CD4-positive, CD25-positive, alpha-beta regulatory T cell (primary cell): ENCODE measurements at places on chromosomes 6 and 20. TPM values are rescaled to one million over a fixed set of nuclear protein-coding genes. Genes with fewer than 3 reads are reported as not detected.

DNA sequence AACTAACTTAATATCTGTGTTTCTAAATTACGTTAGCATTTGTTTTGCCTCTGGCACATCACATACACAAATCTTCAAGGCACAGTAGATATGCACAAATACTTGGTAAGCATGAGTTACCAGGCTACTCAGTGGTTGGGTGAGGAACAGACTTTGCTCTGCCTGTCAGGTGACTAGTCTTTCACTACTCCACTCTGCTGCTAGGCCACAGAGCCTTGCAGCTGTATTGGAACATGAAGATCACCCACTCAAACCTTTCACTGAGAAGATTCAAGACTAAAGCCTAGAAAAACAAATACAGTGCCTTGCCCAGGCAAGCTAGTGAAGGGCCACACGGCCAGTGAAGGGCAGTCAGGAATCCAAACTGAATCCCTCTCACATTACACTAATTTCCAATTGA is 47.0 kb downstream of the DTNBP1 start:
- no peaks in the 10 kb centered on the region for H3K4me1 ChIP-seq
- no peak overlapping the region for H3K4me3 ChIP-seq
- H3K27me3 ChIP-seq: no peaks in the 10 kb centered on the region
- DNase-seq: no peak
- peaks cover 20% of the 10 kb centered on the region for H3K36me3 ChIP-seq
- no peak overlapping the region for H3K27ac ChIP-seq

GSTA2 gene
- not detected for total RNA-seq

- peak; percentile 28 for DNase-seq
- no peaks in the 10 kb centered on the region for H3K36me3 ChIP-seq
- H3K4me3 ChIP-seq: peak overlapping the region; percentile 33
- H3K27ac ChIP-seq: peak overlapping the region; percentile 47
- H3K4me1 ChIP-seq: peaks cover 21% of the 10 kb centered on the region
- H3K27me3 ChIP-seq: no peaks in the 10 kb centered on the region
These were observed 77.4 kb upstream of the TMEM170B start for GRCh38 chr6:11460001-11460668.

CAGE1 gene
- 0.57 TPM for total RNA-seq

- H3K4me3 ChIP-seq: no peak overlapping the region
- DNase-seq: no peak
- peaks cover 56% of the 10 kb centered on the region for H3K36me3 ChIP-seq
- no peaks in the 10 kb centered on the region for H3K4me1 ChIP-seq
- no peak overlapping the region for H3K27ac ChIP-seq
- H3K27me3 ChIP-seq: no peaks in the 10 kb centered on the region
These were observed 18.4 kb upstream of the SLC22A1 start for GRCh38 chr6:160102956-160103824.

GRCh38 chr6:111992851-111993250 is 61.1 kb upstream of the CCN6 start:
- DNase-seq: peak; percentile 72
- H3K4me1 ChIP-seq: peaks cover 77% of the 10 kb centered on the region
- H3K36me3 ChIP-seq: no peaks in the 10 kb centered on the region
- peak overlapping the region; percentile 42 for H3K4me3 ChIP-seq

GRCh38 chr6:142850679-142851423 is 94.1 kb downstream of the HIVEP2 start:
- no peaks in the 10 kb centered on the region for H3K27me3 ChIP-seq
- peaks cover 100% of the 10 kb centered on the region for H3K4me1 ChIP-seq
- peak overlapping the region; percentile 88 for H3K4me3 ChIP-seq
- peak; percentile 34 for DNase-seq
- peak overlapping the region; percentile 94 for H3K27ac ChIP-seq
- H3K36me3 ChIP-seq: no peaks in the 10 kb centered on the region

GRCh38 chr6:25302677-25303128 is 23.5 kb downstream of the CARMIL1 start:
- H3K27me3 ChIP-seq: no peaks in the 10 kb centered on the region
- no peak overlapping the region for H3K27ac ChIP-seq
- H3K4me1 ChIP-seq: no peaks in the 10 kb centered on the region
- DNase-seq: no peak
- no peak overlapping the region for H3K4me3 ChIP-seq
- H3K36me3 ChIP-seq: no peaks in the 10 kb centered on the region

TRIM40 gene
- total RNA-seq: 0.39 TPM

DNA sequence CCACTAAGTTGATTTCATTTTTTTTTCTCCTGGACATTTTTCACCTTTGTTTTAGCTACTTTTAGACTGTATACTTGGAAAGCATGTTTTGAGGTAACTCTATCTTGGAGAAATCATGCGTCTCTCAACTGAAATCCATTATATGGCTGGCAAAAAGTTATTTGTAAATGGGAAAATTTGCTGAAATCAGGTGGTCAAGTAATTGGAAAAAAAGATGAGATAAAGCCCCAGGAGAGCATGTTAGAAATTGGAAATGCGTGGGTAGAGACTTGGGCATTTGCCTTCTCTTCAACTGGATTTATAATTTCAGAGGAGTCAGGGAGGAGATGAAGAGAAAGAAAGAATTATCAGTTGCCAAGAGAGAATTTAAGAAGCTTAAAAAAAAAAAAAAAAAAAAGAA is 217.1 kb upstream of the MAP3K7 start:
- H3K4me1 ChIP-seq: no peaks in the 10 kb centered on the region
- no peak for DNase-seq
- no peaks in the 10 kb centered on the region for H3K36me3 ChIP-seq
- H3K27ac ChIP-seq: no peak overlapping the region

GRCh38 chr6:34196116-34196832 is 40.4 kb upstream of the HMGA1 start:
- no peaks in the 10 kb centered on the region for H3K27me3 ChIP-seq
- H3K4me3 ChIP-seq: peak overlapping the region; percentile 53
- no peak overlapping the region for H3K27ac ChIP-seq
- H3K4me1 ChIP-seq: peaks cover 10% of the 10 kb centered on the region

DNA sequence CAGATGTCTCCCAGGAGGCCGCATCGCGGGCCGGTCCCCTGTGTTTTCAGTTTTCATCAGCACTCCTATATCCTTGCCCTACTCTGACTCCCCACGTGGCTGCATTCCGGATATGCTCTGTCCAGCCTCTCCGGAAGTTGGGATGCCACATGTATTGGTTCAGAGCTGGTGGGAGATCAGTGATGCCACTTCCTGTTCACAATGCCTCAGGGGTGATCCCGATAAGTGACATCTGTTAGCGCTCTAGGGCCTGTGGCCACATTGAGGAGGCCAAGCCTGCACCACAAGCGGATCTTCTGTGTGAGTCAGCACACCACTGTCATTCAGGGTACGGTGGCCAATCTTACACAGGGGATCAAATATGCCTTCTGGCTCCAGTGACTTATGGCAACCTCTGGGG is 57.8 kb downstream of the PPP1R3G start:
- H3K4me1 ChIP-seq: no peaks in the 10 kb centered on the region
- H3K27me3 ChIP-seq: no peaks in the 10 kb centered on the region
- H3K27ac ChIP-seq: no peak overlapping the region
- DNase-seq: no peak
- H3K4me3 ChIP-seq: no peak overlapping the region
- no peaks in the 10 kb centered on the region for H3K36me3 ChIP-seq

GRCh38 chr6:40011844-40012243 is 77.6 kb upstream of the MOCS1 start:
- H3K27me3 ChIP-seq: peaks cover 1% of the 10 kb centered on the region
- no peak for DNase-seq
- H3K4me3 ChIP-seq: no peak overlapping the region
- H3K27ac ChIP-seq: no peak overlapping the region

OXT gene
- not detected for total RNA-seq

GRCh38 chr6:87806099-87806498 is 104.1 kb upstream of the AKIRIN2 start:
- no peak overlapping the region for H3K4me3 ChIP-seq
- H3K4me1 ChIP-seq: no peaks in the 10 kb centered on the region
- peaks cover 4% of the 10 kb centered on the region for H3K27me3 ChIP-seq
- DNase-seq: no peak
- no peaks in the 10 kb centered on the region for H3K36me3 ChIP-seq
- H3K27ac ChIP-seq: no peak overlapping the region

MRAP2 gene
- not detected for total RNA-seq

- H3K27ac ChIP-seq: no peak overlapping the region
- no peaks in the 10 kb centered on the region for H3K4me1 ChIP-seq
- no peak for DNase-seq
- no peaks in the 10 kb centered on the region for H3K36me3 ChIP-seq
- no peaks in the 10 kb centered on the region for H3K27me3 ChIP-seq
These were observed 15.7 kb downstream of the HS3ST5 start for GRCh38 chr6:114327074-114327473.

DNA sequence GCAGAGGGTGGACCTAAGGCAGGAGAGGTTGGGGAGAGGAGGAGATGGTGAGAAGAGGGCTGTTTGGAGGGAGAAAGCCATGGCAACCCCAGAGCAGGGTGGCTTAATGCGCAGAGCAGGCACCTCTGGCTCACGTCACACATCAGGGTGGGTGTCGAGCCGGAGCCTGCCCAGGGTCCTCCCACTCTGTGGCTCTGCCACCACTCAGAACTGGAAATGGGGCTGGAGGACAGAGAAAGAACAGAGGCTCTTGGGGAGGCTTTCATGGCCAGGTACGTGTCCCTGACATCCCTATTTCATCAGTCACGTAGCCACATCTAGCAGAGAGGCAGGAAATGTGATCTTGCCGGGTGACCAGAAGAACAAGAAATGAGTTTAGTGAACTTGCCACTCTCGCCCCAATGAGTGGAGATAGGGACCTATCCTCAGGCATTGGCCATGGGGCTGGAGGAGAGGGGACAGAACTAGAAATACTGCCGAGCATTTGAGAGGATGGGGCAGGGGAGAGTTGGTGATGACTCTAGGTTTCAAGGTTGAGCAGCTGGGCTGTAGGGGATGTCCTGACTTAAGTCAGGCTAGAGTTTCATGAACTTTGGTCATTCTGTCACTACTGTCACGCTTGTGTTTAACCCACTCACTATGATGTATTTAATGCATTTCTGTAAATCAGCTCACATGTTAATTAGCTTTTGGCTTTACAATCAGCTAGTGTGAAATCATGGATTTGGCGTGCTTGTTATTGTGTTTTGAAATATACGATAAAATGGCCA is 52.7 kb downstream of the CDH26 start:
- H3K36me3 ChIP-seq: no peaks in the 10 kb centered on the region
- H3K4me3 ChIP-seq: no peak overlapping the region
- no peak overlapping the region for H3K27ac ChIP-seq
- peaks cover 7% of the 10 kb centered on the region for H3K4me1 ChIP-seq
- no peaks in the 10 kb centered on the region for H3K27me3 ChIP-seq

DNA sequence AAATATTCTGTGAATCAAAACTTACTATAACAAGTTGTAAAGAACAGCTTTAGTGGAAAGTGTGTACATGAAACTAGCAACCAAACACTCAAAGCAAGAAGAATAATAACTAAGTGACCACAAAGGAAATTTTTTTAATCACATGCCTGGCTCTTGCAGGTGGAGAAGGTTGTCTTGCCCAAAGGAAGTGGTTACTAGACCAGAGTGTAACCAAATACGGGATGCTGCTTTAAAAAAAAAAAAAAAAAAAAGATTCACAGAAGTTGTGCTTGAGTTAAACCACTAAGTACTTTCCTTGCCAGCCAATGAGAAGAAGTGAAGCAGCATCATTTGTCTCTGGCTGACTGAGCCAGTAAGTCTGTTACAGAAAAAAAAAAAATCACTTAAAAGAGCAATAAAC is 19.1 kb upstream of the HLA-DQB1 start:
- peak overlapping the region; percentile 79 for H3K27ac ChIP-seq
- no peaks in the 10 kb centered on the region for H3K36me3 ChIP-seq
- DNase-seq: peak; percentile 85
- peak overlapping the region; percentile 60 for H3K4me3 ChIP-seq

GRCh38 chr6:135163440-135163738 is 17.7 kb upstream of the MYB start:
- H3K27ac ChIP-seq: peak overlapping the region; percentile 69
- no peaks in the 10 kb centered on the region for H3K36me3 ChIP-seq
- peak; percentile 64 for DNase-seq

- H3K36me3 ChIP-seq: no peaks in the 10 kb centered on the region
- no peaks in the 10 kb centered on the region for H3K27me3 ChIP-seq
- H3K4me3 ChIP-seq: no peak overlapping the region
- peak overlapping the region; percentile 57 for H3K27ac ChIP-seq
- peak; percentile 89 for DNase-seq
These were observed 12.2 kb upstream of the NCOA3 start for GRCh38 chr20:47489448-47489872.

DNA sequence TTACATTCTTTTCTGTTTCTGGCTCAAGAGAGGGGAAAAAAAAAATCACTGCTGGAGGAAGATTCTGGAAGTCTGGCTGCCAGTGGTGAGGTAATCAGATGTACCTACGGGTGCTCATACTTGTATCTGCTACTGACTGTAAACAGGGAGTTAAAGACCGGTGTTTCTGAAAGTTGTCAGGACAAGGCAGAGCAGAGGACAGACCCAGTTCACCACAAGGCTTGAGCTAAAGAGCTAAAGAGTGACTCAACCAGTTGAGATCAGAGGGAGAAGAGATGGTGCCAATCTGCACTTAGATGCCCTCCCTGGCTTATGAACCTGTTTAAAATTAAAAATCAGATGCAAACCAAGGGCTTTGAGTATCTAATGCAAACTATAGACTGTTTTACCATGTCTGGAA is 55.4 kb downstream of the CEP162 start:
- H3K27me3 ChIP-seq: no peaks in the 10 kb centered on the region
- DNase-seq: no peak
- H3K4me1 ChIP-seq: no peaks in the 10 kb centered on the region

DNA sequence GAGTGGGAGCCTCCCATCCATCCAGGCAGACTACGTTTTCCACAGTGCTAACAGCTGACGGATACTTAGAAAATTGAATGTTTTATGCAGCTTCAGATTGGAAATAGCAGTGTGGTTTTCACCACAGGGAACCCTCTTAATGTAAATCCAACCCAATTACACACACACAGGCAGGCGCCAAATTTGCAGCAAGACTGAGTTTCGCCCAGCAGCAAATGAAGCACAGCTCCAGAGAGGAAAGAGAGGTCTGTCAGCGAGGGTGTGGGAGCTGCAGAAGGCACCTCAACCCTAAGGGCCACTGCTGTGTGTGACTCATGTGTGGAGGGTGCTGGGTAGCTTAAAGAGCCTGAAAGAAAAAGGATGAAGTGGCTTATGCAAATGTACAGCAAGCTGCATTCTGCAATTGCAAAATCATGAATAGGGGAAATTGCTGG is 365.7 kb downstream of the MAFB start:
- no peaks in the 10 kb centered on the region for H3K27me3 ChIP-seq
- no peak overlapping the region for H3K27ac ChIP-seq
- no peaks in the 10 kb centered on the region for H3K4me1 ChIP-seq
- H3K4me3 ChIP-seq: no peak overlapping the region
- H3K36me3 ChIP-seq: no peaks in the 10 kb centered on the region
- DNase-seq: no peak

DUSP15 gene
- total RNA-seq: not detected

GRCh38 chr6:29537714-29538403 is 21.7 kb downstream of the UBD start:
- H3K27me3 ChIP-seq: peaks cover 3% of the 10 kb centered on the region
- H3K36me3 ChIP-seq: no peaks in the 10 kb centered on the region
- H3K27ac ChIP-seq: no peak overlapping the region
- H3K4me1 ChIP-seq: no peaks in the 10 kb centered on the region

BPIFB2 gene
- not detected for total RNA-seq

LST1 gene
- 12.9 TPM for total RNA-seq

SRSF6 gene
- 269 TPM for total RNA-seq
